ENCODE measurements at places on chromosomes 12 and 14.

GRCh38 chr14:100670017-100670752, 56.5 kb upstream of the DLK1 start:
- DNase-seq, result peak; percentile 60

DNA sequence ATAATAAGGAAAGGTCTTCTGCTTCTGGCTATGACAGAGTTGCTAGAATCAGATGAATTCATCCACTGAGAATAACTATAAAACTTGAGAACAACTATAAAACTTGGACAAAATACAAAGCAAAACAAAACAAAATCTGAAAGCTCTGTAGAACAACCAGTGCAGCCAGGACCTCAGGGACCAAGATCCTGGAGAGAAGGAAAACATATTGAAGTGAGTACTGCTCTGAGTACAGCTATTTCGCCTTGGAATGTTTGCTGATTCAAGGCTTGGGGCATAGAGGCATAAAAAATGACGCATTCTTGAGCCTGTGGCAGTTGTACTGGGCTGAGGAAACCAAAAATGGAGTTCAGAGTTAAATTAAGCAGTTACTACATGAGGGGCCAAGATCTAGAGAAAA, 21.7 kb downstream of the FOXA1 start:
- DNase-seq, result no peak

DNA sequence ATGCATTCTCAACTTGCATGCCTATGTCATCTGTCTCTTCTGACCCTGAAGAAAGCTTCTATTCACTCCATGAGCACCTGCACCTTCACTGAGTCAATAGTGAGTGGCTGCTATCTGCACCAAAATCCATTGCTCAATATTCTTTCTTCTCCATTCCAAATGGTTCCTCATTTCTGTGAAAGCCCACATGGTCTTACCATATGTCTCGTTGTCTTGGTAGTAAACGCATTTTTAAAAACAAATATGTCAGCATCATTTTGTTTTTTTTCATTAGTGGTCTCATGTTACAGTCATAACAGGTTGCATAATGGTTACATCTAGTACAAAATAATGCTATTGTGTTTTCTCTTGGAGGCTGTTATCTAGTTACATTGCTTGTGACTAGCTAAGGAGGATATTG, 106.9 kb upstream of the CPM start:
- DNase-seq, result no peak

DNA sequence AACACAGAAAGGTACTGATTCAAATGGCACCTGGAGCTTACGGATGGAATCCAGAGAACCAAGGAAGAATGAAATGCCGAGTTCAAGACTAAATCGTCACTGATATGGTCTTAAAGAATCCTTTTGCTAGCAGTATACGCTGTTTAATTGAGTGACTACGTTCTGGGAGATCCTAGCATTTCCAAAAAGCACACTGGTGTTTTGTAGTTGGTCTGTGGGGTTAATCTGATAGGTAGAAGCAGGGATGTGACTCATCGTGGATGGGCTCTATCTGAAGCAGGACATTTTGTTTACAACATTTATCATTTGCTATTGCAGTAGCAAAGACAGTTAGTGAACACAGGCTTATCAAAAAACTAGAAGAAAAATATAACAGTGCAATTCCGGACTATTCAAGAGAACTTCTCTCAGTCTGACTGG, 169.2 kb upstream of the HMGA2 start:
- no peak for DNase-seq

- DNase-seq, result peak; percentile 29
Measured at GRCh38 chr12:2841056-2841650, 6.3 kb upstream of the NRIP2 start.

GRCh38 chr14:30869551-30870155, 4.7 kb upstream of the COCH start:
- DNase-seq, result no peak

DNA sequence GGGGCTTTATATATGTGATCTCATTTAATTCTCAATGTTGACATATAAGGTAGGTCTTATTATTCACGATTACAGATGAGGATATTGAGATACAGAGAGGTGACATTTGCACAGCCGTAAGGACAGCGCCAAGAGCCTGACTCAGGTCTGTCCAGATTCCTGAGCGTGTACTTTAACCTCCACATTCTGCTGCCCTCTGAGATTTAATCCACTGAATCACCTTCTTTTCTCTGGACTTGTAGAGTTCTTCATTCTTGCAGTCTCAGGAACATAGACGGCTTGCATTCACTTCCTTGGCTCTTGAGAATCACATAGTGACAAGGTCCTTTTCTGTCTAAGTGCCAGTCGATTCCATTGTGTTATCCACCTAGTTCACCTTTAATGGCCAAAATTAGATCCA, 141.0 kb upstream of the ARHGAP5 start:
- DNase-seq, result no peak

- no peak for DNase-seq
Measured at GRCh38 chr12:30023186-30023585, 239.4 kb upstream of the TMTC1 start.

DNA sequence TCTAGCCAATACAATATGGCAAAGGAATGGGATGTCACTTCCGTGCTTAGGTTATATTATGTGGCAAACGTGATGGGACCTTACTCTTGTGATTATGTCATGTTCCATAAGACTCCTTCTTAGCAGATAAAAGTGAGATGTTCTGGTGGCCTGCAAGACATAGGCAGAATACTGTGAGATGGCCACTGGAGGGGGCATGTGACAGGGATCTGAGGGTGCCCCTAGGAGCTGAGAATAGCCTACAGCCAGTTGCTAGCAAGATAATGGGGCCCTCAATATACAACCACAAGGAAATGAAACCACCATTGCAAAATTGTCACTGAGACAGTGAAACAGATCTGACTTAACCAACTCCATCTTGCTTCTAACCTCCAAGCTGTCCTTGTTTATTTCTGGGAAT, 151.4 kb upstream of the SSTR1 start:
- no peak for DNase-seq

- DNase-seq, result peak; percentile 53
Measured at GRCh38 chr12:88578276-88579160, 1.8 kb downstream of the KITLG start.

DNA sequence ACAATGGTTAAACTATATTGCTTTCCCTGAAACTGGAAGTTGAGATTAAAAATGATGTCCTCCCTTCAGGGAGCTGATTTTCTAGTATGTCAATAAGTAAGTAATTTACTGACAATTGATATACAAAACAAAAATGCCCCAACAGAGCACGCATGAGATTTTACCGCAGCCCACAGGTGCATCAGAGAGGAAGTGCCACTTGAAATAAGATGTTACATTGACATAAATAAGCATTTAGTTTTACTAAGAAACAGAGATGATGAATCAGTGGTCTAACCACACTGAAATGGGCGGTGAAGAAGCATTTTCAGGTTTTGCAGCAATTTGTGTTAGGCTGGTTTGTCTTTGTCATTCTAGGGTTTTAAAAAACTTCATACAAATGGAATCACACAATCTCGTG, 8.8 kb upstream of the CLECL1 start:
- no peak for DNase-seq

DNA sequence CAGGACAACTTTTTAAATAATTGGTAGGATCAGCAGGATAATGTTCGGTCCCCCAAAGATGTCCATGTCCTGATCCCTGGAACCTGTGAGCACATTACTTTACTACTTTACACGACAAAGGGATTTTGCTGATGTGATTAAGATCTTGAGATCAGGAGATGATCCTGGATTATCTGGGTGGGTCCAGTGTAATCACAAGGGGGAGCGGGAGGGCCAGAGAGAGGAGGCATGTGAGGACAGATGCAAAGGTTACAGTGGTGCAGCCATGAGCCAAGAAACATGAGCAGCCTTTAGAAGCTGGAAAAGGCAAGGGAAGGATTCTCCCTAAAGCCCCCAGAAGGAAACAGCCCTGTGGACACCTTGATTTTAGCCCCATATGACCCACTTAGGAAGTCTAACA, 33.1 kb downstream of the KCNK10 start:
- DNase-seq, result no peak

GRCh38 chr12:44812062-44812461, 64.1 kb downstream of the NELL2 start:
- DNase-seq, result no peak

DNA sequence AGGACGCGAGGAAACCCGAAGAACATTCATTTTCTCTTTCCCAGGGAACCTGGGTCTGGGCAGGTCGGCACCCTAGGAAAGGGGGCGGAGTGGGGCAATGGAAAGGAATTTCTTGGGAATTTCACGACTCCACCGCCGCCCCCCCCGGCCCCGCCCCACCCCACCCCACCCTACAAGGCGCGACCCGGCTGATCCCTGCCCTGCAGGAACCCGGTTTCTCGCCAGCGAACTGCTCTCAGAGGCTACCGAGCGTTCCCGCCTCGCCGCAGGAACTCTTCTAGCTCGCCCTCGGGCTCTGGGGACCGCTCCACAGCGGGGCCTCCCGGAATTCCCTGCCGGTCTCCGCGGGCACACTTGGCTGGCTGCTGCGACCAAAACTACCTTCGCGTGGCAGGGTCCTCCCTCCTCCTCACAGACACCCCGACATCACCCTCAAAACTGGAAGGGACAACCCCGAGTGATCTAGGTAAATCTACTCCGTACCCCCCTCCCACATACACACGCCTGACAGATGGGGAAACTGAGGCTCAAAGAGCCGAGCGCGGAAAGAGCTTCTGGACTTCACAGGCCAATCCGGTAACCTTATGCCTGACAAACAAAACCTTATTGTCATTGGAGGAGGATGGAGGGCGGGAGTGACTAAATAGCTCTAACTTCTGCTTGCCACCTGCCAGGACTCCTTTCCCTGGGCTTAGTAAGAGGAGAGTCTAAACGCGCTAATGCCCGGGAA, 785 bp upstream of the ACTN1 start:
- peak; percentile 39 for DNase-seq

GRCh38 chr12:5954661-5955060, 9.6 kb upstream of the ANO2 start:
- DNase-seq, result no peak

DNA sequence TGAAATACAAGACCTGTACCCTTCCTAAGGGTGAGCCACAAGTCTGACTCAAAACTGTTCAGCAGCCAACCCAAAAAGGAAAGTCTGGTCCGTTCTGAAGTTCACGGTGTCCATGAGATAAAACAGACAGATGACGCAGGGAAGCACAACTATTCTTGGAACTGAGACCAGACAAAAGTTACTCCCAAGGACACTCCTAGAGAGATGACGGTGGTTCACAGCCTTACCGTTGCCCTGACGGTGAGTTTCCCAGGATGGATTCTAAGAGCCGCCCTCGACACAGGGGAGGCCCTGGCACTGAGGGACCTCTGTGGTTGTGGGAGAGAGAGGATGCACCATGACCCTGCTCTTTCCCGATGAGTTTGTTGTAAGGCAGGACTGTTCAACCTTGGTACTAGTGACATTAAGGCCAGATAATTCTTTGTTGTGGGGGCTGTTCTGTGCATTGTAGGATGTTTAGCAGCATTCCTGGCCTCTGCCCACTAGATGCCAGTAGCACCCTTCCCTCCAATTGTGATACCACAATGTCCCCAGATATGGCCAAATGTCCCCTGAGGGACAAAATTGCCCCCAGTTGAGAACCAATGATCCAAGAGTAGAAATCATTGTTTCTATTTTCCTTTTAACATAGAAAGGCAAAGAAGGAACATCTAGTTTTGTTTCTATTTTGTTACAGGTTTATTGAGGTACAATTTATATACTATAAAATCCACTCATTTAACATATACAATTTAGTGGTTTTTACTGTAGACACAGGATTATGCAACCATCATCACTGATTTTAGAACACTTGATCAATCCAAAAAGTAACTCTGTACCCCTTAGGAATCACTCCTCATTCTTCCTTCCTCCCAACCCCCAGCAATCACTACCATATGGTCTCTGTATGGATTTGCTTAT, 23.0 kb downstream of the OR10P1 start:
- no peak for DNase-seq

DNA sequence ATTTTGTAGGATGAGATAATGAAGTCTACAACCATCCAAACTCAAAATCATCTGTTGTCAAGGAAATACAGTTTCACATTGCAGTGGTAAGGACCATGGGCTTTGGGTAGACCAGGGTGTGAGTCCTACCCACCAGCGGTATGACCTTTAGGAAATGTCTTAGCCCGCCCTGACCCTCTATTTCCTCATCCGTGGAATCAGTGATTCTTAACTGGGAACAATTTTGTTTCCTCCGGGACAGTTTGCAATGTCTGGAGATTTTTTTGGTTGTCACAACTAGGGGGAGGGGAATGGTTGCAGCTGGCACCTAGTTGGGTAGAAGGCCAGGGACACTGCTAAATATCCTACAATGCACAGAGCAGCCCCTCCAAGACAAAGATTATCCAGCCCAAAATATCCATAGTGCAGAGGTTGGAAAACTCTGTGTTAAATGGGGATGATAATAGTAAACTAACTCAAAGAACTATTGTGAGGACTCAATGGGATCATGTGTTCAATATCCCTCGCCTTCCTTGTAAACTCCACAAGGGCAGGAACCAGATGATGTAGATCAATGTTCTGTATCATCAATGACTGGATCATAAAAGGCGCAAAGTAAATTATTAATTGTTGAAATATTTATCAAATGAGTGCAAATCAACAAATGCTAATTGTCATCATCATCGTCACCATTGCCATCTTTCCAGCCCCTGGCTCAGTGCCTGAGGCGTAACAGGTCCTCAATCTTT, 15.7 kb upstream of the IFT81 start:
- DNase-seq, result no peak

GRCh38 chr12:74552201-74552600, 14.6 kb downstream of the ATXN7L3B start:
- DNase-seq, result no peak
